ENCODE measurements at places on chromosomes 7 and 10.

DNA sequence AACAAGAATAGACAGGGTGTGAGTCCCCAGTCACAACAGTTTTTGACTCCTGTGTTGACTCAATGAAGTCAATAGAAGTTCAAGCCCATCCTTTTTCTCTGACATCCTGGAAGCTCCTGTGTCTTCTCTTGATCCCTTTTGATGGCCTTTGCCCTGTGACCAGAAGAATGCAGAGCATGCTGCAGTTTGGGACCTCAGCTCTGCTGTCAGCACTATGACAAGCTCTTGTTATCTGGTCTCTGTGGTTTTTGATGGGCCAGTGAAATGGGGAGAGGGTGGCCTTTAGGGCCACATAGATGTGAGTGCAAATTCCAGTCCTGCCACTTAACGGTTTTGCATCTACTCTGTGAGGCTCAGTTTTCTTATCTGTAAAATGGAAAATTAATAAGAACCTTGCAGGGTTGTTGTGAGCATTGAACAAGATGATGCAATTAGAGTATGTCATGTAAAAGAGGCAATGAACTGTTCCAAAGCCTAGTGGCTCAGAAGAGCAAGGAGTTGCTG lies 102.4 kb upstream of the IKZF1 start:
- no peak for DNase-seq

GRCh38 chr7:29237489-29237888 lies 42.9 kb downstream of the CHN2 start:
- DNase-seq = no peak

GRCh38 chr10:47383261-47384147 lies 589 bp downstream of the ZNF488 start:
- peak; percentile 75 for DNase-seq

DNA sequence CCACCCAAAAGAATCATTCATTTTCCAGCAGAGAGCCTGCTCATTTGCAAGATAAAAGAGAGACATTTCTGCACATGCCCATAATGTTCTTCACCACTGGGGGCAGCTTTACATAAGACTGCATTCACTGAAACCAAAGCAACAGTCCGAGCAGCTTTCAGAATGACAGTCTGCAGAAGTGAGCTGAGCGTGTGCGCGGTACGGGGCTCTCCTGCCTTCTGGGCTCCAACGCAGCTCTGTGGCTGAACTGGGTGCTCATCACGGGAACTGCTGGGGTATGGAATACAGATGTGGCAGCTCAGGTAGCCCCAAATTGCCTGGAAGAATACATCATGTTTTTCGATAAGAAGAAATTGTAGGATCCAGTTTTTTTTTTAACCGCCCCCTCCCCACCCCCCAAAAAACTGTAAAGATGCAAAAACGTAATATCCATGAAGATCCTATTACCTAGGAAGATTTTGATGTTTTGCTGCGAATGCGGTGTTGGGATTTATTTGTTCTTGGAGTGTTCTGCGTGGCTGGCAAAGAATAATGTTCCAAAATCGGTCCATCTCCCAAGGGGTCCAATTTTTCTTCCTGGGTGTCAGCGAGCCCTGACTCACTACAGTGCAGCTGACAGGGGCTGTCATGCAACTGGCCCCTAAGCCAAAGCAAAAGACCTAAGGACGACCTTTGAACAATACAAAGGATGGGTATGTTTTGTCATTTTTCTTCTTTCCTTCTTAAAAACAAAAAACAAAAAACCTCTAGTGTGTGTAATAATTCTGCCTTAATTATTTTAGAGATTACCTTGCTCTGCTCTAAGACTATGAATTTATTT lies at the start of gene LRRTM3:
LRRTM3 (plus strand) TSS at position 141 of the 820 bp plus-strand sequence.
- peak; percentile 27 for DNase-seq

DNA sequence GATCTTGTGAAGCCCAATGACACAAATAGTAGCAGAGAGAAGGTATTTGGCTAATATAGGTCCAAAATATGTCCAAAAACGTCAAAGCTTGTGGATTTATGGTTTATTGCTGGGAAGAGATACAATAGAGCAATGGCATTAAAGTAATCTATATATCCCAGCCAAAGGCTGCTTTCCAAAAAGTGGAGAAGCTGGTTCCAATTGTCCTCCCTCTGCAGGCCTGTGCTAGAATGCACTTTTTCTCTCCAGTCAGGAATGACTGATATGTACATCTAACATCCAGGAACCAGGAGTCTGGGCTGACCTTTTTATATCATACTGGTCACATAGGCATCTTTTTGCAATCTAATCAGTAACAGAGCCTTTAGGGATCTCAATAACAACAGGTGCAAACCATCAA lies 167.1 kb upstream of the FAM3C start:
- no peak for DNase-seq

GRCh38 chr10:132962623-132963429 lies 20.5 kb upstream of the CFAP46 start:
- DNase-seq = no peak

GRCh38 chr10:17209881-17210280 lies 8.4 kb upstream of the TRDMT1 start:
- DNase-seq = no peak

- DNase-seq = no peak
These were observed 80.7 kb downstream of the MMRN2 start for GRCh38 chr10:86876748-86877147.

DNA sequence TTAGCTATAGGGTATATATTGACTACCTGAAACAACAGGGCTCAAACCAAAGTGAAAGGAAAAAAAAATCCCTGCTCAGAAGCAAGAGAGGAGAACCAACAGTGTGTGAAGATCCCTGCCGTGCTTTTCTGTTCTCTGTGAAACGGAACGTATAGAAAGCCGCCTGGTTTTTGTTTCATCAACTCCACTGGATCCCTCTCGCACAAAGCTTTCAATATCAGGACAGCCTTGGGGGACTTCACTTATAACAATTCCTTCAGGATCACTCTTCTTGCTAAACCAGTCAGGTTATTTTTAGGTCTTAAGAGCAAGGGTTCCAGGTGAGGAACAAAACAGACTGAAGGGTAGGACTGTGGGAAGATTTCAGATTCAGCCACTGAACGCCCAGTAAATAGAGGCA lies 151.1 kb upstream of the CACNA2D1 start:
- peak; percentile 37 for DNase-seq

DNA sequence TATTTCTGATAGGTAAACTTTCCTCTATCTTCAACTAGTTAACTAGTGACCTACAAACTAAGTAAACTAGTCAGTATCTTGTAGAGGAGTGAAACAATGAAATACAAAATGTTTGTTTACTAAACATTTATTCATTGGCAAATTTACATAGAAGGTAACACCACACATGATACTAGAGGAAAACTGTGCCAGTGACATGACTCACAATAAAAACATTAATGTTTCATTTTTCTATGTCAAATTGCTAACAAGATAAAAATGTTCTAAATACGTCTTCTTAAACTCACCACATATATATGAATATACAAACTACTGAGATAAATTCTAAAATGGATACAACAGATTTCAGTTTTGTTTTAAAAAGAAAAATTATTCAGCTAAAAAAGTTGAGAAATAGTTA lies 471.3 kb downstream of the PARD3 start:
- DNase-seq = no peak

DNA sequence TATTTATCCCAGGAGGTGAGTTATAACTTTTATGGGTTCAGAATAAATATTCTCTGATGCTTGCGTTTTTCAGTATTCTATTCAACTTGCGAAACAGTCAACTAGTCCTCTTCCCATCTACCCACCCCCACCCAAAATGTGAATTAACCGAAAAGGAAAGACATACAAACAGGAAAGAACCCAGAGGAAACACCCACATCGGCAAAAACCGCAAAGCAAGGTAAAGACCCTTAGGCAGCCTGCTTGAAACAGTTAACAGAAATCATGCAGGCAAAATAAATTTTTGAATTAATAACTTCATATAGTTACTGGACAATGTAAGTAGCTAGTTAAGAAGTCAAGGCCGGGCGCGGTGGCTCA lies 5.4 kb downstream of the ZC3HAV1 start:
- DNase-seq = no peak

DNA sequence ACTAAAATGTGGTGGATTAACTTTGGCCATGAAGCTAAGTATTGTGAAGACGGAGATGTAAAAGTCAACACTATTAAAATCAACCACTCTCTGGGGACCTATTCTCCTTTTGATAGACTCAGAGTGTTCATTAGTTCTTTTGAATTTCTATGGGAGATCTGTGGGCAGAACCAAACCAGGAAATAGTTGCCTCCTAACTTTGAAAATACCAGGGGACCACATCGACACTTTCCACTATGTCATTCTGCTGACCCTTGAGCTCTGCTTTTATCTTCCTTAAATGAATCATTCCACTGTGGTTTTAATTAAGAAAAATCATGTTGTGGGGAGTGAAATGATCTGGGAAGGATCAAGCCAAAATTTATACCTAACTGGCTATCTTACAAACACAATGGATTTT lies 960.5 kb downstream of the GATA3 start:
- DNase-seq = no peak

DNA sequence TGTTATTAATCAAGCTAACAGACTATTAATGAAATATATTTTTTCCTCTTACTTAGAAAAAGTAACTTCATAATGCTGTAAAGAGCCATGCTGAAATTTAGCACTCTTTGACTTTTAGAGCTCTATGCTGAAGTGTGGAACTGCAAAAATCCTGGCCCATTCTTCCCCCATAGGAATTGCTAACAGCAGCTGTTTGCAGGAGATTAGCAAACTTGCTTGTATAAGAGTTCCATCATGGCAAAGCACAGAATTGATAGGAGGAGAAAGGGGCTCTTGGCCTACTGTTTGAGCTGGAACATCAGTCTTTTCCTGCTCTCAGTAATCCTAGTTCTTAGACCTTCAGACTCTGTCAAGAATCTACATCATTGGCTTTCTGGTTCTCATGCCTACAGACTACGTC lies 18.3 kb upstream of the GNAT3 start:
- DNase-seq = no peak

DNA sequence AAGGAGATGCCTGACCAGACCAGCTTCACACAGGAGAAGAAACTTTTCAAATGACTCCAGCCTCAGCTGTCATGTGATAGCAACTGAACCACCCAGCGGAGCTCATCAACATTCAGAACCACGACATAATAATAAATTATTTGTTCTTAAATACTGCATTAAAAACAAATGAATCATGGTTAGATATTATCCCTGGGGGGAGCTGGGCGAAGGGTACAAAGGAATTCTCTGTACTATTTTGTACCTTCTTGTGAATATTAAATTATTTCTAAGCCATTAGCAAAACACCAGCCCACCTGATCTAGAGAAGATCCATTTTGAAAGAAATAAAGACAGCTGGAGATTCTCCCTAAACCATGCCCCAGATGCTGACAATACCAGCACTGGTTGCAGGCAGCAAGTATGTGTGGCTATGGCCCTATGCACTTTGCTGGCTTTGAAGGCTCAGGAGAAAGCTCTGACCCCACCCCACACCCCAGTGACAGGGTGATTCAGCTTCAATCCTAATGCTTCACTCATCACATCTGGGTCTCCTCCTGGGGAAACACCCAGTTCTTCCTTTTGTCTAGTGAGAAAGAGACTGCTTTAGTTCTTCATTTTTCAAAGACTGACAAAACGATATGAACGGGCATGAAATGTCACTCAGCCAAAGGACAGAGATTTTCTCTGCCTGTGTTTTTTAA lies 45.5 kb upstream of the NKX2-3 start:
- DNase-seq = no peak

DNA sequence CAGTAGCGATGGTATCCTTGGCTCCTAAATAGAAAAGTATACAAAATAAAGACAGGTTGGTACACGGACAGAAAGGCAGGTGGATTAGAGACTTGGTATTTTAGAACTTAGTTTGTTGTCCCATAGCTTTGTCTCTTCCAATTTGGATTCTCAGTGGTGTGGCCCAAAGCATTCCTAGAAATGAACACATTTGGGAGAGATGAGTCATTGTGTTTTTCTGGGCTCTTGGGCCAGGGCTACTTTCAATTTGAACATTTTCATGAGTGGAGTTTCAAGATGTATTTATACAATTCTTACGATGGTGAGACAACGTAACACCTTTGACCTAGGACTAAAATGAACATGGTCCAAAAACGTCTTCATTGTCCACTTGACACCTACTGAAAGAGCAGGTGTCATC lies 225.1 kb upstream of the YAE1 start:
- no peak for DNase-seq

- peak; percentile 31 for DNase-seq
These were observed 75.0 kb upstream of the MAGI2 start for GRCh38 chr7:79528421-79528820.

GRCh38 chr7:22992874-22993840 lies 20.8 kb downstream of the HYCC1 start:
- no peak for DNase-seq

DNA sequence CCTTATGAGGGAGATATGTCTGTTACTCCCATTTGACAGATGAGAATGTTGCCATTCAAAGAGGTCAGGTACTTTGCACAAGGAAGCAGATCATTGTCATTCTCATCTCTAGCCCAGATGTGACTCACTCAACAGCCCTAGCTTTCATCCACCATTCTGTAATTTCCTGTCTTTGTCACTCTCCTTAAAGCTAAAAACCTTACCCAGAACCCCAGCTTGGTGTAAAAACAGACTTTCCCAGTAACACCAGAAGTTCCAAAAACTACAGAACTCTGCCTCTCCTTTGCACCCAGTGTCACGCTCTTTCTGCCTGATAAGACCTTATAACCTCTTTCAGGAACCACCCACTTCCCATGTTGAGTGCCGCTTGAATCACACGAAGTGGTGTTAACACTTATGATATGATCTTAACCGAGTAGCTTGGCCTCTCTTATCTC lies 89.1 kb upstream of the SP4 start:
- no peak for DNase-seq

DNA sequence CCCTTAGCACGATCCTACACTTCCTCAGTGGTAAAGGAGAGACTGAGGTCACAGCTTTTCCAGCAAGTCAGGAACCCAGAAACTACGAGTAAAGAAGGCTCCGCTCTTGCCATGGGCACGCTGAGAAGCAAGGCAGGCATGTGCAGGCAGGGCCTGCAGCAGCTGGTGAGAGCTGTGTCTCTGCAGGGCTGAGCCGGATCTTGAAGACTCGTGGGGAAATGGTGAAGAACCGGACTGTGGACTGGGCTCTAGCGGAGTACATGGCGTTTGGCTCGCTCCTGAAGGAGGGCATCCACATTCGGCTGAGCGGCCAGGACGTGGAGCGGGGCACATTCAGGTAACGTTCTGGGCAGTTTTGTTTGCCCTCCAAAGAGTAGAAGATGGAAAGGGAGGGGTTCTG lies 51.9 kb upstream of the ZMIZ2 start:
- no peak for DNase-seq

DNA sequence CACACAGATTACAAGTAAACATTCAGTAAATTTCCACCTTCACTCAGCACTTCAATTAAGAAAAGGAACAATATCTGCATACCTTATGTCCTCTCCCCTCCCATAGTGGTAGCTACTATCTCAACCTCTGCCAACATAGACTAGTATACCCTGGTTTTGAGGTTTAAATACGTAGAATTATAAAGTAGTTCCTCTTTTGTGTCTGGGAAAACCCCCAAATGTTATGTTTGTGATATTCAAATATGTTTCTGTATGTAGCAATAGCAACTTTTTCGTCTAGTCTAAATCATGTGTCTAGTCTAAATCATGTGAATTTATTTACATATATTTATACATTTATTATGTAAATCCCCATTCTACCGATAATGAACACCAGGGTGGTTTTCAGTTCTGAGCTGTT lies 13.2 kb upstream of the CAMK2B start:
- no peak for DNase-seq

Data from DMS153 (cell line).